ENCODE measurements at places on chromosomes 7 and 10. TPM values are rescaled to one million over a fixed set of nuclear protein-coding genes. Genes with fewer than 3 reads are reported as not detected.

CPA5 gene
- total RNA-seq = not detected

BAMBI gene
- 10.4 TPM for total RNA-seq

CNPY1 gene
- not detected for total RNA-seq

TMEM213 gene
- total RNA-seq = not detected

HYAL4 gene
- total RNA-seq = not detected

BTBD16 gene
- not detected for total RNA-seq

STOX1 gene
- 2.9 TPM for total RNA-seq

GLUD1 gene
- total RNA-seq = 243 TPM

BHLHA15 gene
- 0.94 TPM for total RNA-seq

SMIM30 gene
- total RNA-seq = 107 TPM

CALHM3 gene
- total RNA-seq = not detected

OR13A1 gene
- not detected for total RNA-seq

TMEM140 gene
- 29.3 TPM for total RNA-seq

NANOS1 gene
- total RNA-seq = 2.5 TPM

TMEM176B gene
- total RNA-seq = 0.75 TPM

PRKG1 gene
- 2.3 TPM for total RNA-seq

FAM131B gene
- 4.2 TPM for total RNA-seq

BCL7B gene
- 21.7 TPM for total RNA-seq

AVPI1 gene
- 7.5 TPM for total RNA-seq
